ENCODE measurements at places on chromosomes 2 and 18.

GRCh38 chr18:78660311-78660710 is 319.3 kb upstream of the SALL3 start:
- DNase-seq = no peak

DNA sequence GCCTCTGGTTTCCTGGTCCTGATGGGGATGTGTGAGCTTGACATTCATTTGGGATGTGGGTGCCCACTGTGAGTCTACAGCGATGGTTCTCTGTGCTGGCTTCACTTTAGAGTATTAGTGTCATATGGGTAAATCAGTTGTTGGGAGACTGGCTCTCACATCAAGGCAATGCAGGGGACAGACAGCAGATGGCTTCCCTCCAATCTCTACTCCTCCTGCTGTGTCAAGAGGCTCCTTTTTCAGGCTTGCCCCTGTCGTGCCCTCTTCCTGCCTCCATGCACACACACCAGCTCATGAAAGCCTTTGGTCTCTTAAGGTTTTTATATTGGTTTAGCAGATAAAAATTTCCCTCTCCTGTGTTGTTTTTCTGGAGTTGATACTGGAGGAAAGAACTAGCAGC is 315.6 kb downstream of the RDH14 start:
- DNase-seq = no peak

- DNase-seq = no peak
These were observed 48.0 kb upstream of the MYCN start for GRCh38 chr2:15892151-15892880.

DNA sequence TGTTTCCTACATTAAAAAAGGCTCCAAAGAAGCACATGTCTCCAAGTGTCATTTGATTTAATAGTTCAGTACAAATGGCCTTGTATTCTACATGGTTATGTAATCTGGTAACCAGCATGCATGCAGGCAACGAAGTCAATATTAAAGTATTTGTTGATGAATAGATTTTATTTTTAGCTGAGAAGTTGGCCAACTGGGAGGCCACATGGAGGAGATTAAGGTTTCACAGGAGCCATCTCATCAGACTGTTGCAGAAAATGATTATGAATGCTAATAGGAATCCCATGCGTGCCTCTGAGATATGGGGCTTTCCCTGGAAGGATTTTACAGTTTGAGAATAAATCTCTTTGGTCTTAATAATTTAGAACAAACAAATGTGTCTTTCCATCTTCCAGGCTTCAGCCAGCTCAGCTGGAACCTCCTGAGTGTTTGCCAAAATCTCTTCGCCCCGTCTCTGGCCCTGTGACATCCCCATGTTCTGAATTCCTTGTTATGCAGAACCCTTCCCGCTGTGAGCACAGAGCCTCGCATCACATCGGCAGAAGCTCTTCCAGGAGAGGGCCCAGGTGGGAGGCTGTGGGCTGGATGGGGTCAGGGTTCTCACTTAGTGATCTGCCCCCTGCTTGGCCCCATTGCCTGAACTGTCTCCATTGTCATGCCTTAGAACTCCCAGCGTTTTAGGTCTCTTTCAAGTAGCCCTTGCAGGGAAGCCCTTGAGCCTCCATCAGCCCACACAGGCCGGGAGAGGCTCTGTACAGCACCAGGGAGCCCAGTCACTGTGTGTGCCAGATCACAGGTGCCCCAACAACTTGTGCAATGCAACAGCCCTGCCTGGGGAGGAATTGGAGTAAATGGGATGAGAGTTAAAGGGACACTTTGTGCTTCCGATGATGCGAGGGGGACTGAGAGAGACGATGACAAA is 190.5 kb upstream of the TWIST2 start:
- DNase-seq = no peak

DNA sequence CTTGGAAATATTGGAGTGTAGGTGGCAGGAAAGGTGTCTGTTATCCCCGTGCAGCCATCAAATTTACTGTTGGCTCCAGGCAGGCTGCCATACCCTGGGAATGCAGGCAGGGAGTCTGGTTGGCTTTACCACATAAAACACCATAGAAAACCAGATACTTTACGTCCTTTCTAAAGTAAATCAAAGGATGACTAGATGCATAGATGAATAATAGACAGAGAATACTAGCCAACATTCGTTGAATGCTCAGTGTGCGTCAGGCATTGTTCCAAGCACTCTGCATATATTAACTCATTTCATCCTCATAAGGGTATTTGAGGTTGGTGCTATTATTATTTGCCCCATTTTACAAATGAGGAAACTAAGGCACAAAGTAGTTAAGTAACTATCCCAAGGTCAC is 65.2 kb downstream of the VSNL1 start:
- no peak for DNase-seq

DNA sequence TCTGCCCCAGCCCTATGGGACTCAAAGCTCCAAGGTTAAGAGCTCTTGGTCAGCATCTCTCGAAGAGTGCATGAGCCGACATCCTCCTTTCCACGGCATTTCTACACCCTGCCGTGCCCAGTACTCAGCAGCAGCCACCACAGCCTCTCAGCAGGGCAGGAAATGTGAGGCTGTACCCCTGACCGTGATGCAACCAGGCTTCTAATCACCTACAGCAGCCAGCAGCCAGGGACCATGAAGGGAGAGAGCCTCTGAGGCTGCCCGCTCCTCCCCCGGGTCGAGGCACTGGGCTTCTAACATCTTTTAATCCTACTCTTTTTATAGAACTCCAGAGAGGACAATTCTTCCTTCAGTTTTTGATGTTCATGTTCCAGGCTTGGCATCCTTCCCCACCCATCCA is 6.5 kb downstream of the CYS1 start:
- no peak for DNase-seq

- DNase-seq = no peak
These were observed 271.8 kb downstream of the NEDD4L start for GRCh38 chr18:58315739-58316215.

GRCh38 chr2:101047075-101047766 is 45.1 kb downstream of the RPL31 start:
- DNase-seq = peak; percentile 65

Data from thyroid gland (tissue), 4 donors.